ENCODE measurements at places on chromosomes 6 and 20. TPM values are rescaled to one million over a fixed set of nuclear protein-coding genes. Genes with fewer than 3 reads are reported as not detected.

Gene PI16
- not detected for total RNA-seq

Gene XKR7
- total RNA-seq, result 4.5 TPM

Gene IMPG1
- not detected for total RNA-seq

Gene C6orf132
- total RNA-seq, result 0.14 TPM

Gene B3GALT4
- total RNA-seq, result 2.0 TPM

Gene DSTN
- total RNA-seq, result 91.9 TPM

Gene HLA-G
- total RNA-seq, result not detected

Gene DOK5
- total RNA-seq, result 4.1 TPM

Gene SASH1
- total RNA-seq, result 88.0 TPM

GRCh38 chr6:133937909-133938308 is 15.1 kb upstream of the TBPL1 start:
- no peak for DNase-seq

DNA sequence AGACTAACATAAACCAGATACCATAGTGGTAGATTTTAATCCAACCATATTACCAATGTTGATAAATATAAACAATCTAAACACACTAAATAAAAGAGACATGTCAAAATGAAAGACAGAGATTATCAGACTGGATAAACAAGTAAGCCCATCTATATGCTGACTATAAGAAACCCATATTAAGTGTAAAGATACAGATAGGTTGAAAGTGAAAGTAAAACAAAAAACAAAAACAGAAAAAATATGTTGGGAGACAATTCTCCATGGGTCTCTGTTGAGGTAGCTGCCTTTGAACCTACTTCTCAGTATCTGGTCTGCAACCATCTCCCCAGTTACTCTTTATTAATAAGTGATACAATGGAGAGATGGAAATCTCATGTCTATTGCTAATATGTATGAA is 21.2 kb downstream of the REV3L start:
- no peak for DNase-seq

DNA sequence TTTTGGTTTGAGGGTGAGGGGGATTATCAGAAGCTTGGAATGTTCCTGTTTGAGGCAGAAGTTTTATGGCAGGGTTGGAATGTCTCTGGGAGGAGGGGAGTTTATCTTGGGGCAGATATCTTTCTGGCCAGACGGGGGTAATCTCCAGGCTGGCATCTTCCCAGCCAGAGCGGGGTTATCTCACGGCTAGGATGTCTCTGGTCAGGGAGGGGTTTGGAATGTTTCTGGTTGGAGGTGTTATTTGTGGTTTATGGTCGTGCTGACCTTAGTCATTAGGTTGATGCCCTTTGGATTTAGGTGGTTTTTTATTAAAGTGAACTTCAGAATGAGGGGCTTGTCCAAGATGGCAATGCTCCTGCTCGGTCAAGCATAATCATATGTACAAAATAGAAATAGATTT is 14.8 kb downstream of the PGK2 start:
- DNase-seq, result no peak

- no peak for DNase-seq
Observed at GRCh38 chr6:107323133-107323785, 136.1 kb downstream of the PDSS2 start.

DNA sequence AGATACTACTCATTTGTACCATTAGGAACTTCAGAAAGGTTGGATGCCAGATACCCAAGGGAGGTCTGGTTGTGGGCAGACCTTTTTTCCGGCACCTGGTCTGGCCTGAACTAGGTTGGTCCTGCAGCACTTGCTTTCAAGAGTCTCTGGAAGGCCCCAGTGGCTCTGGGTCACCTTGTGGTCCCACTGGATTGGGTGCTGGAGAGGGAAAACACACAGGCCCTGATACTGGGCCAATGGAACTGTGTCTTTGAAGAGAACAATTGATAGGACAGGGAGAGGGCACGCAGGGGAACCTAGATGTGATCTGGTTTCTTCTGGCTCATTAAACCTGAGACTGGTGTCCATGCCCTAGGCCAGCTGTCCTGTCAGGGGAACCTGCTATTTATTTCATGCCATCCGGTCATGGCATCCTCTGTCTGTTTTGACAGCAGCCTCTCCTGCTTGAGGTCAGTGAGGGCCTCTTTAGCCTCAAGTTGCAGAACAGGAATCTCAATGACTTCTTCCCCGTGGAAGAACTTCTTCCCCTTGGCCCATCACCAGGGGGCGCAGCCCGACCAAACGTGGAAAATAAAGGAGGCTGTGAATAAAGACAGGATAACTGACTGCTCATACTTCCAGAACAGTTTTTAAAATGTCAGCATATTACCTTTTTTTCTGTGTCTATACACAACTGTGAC is 25.0 kb downstream of the TAF8 start:
- DNase-seq, result peak; percentile 78

DNA sequence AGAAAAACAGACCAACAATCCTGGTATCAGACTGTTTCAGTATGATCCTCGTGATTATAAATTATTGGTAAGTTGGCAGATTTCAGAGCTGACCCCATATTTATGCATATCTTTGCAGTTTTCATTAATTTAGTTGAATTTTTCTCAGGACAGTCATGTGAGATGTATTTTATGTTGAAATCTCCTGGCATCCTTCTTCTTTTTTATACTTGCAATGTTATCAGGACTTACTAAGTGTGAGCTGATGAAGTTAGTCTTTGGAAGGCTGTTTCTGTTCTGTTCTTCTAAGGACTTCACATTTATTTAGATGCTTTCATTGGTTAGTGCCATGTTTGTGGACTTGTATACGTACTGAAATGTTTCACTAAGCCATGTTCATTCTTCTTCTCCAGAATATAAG is 17.2 kb downstream of the SMPDL3A start:
- DNase-seq, result no peak

- DNase-seq, result no peak
Observed at GRCh38 chr20:32110173-32110704, 725 bp downstream of the TM9SF4 start.

- no peak for DNase-seq
Observed at GRCh38 chr20:43397147-43397546, 60.5 kb upstream of the SRSF6 start.

DNA sequence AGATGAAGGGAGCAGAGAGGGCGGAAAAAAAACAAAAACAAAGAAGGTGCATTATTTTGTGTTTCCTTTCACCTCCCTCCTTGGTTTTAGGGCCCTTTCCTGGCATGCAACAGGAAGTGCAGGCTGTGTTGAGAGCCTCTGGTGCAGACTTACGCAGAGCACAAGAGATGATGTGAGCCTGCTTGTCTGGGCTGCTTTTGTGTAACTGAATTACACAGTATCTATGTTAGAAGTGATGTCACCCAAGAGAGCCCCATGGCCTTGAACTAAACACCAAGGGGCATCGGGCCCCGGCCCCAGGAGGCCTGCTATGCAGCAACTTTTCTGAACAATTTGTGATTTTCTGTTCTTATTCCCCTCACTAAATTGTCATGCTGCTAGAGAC is 25.5 kb downstream of the GNAS start:
- DNase-seq, result no peak

GRCh38 chr6:32689531-32690501 is 23.4 kb upstream of the HLA-DQB1 start:
- DNase-seq, result no peak

Measured in neural crest cell (in vitro differentiated cells).